ENCODE measurements at places on chromosomes 4 and X. TPM values are rescaled to one million over a fixed set of nuclear protein-coding genes. Genes with fewer than 3 reads are reported as not detected.

DNA sequence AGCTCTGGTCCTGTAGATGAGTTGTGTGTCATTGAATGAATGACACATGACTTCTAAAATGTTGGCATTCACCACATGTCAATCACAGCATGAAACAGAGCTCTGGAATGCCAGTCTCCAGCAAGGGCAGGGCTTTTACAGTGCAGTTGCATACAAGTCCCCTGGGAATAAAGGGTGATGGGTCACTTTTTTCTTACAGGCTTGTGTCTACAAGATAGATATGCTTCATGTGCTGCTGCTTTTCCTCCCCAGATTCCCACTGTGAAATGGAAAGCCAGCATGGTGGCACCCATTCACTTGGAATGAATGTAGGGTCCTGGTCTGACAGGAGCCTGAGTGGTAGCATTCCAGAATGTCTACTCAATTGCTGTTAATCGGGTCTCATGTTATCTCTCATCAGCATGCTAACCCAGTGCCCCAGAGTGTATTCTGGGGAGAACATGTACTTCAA, 159.1 kb upstream of the KIT start:
- no peaks in the 10 kb centered on the region for H3K36me3 ChIP-seq
- H3K4me3 ChIP-seq = no peak overlapping the region
- H3K27me3 ChIP-seq = no peaks in the 10 kb centered on the region
- DNase-seq = no peak
- no peak overlapping the region for H3K27ac ChIP-seq

Gene ADH1C
- not detected for total RNA-seq

Gene GAGE2A
- not detected for total RNA-seq

Gene NAT8L
- 10.8 TPM for total RNA-seq

Gene NPY5R
- 1.5 TPM for total RNA-seq

Gene SUPT20HL2
- total RNA-seq = not detected

- no peak overlapping the region for H3K4me3 ChIP-seq
- no peaks in the 10 kb centered on the region for H3K27me3 ChIP-seq
- DNase-seq = no peak
- H3K36me3 ChIP-seq = no peaks in the 10 kb centered on the region
These were observed 262.6 kb upstream of the RPS6KA3 start for GRCh38 chrX:20529301-20529700.

- H3K4me1 ChIP-seq = no peaks in the 10 kb centered on the region
- no peak overlapping the region for H3K27ac ChIP-seq
- no peak overlapping the region for H3K4me3 ChIP-seq
These were observed 204.7 kb upstream of the GABRA2 start for GRCh38 chr4:46594661-46595060.

- H3K27ac ChIP-seq = no peak overlapping the region
- no peaks in the 10 kb centered on the region for H3K36me3 ChIP-seq
- no peaks in the 10 kb centered on the region for H3K4me1 ChIP-seq
- DNase-seq = no peak
- H3K4me3 ChIP-seq = no peak overlapping the region
- H3K27me3 ChIP-seq = no peaks in the 10 kb centered on the region
These were observed 36.7 kb upstream of the SORCS2 start for GRCh38 chr4:7155590-7156071.

DNA sequence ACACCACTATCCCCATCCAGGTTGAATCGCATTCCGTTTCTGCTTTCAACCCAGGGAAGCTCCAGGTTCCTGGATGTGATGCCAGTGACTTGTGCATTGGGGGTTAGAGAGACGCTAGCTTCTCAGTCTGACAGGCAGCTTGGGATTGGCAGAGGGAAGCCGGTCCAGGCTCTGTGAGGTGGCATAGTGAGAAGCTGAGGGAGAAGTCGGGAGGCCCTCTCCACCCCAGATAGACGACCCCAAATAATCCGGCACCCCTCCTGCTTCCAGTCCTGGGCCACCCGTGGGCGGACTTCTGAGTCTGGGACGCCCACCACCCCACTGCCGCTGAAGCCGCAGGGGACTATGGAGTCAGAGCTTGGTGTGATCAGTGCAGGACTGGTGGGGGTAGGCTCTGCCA, 7.4 kb downstream of the MAGEA4 start:
- H3K36me3 ChIP-seq = no peaks in the 10 kb centered on the region
- H3K4me3 ChIP-seq = no peak overlapping the region
- H3K27me3 ChIP-seq = no peaks in the 10 kb centered on the region
- no peaks in the 10 kb centered on the region for H3K4me1 ChIP-seq
- DNase-seq = no peak

DNA sequence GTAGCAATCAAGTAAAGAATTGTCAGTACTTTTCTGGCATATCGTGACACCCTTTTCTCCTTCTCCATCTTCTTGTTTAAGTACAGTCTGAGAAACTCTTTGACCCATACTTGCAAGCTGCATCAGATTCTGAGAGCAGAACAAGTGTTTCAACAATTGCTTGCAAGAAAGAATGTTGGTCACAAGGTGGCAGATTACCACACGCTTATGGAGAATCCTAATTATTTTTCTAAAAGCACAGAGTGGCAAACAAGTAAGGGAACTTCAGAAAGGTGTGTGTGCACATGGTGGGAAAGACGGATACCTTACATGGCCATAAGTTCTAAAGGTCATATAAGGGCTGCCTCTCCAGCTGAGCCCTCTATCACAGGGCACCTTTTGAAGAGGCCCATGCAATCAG, 136.4 kb upstream of the FGF13 start:
- no peaks in the 10 kb centered on the region for H3K27me3 ChIP-seq
- DNase-seq = no peak
- H3K36me3 ChIP-seq = no peaks in the 10 kb centered on the region
- no peaks in the 10 kb centered on the region for H3K4me1 ChIP-seq

GRCh38 chr4:94764069-94764468, 6.3 kb downstream of the BMPR1B start:
- DNase-seq = no peak
- no peaks in the 10 kb centered on the region for H3K4me1 ChIP-seq
- H3K27ac ChIP-seq = no peak overlapping the region

Gene STPG2
- not detected for total RNA-seq

- H3K27me3 ChIP-seq = no peaks in the 10 kb centered on the region
- no peak for DNase-seq
- H3K4me1 ChIP-seq = no peaks in the 10 kb centered on the region
- H3K27ac ChIP-seq = no peak overlapping the region
- no peaks in the 10 kb centered on the region for H3K36me3 ChIP-seq
These were observed 35.4 kb downstream of the CEP44 start for GRCh38 chr4:174318829-174319764.

DNA sequence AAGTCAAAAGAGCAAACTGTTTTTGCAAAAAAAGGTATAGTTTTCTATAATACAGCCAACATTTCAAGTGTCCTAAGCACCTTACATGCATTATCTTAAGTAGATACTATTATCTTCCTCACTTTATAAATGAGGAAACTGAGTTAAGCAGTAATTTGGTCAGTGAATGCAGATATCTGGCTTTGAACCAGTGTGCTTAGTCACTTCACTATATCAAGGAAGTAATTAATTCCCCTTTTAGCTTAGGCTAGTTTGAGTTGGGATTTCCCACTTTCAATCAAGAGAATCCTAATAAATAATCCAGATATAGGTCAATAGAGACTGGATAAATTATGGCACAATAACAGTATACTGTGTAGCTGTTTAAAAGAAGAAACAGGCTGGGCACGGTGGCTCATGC, 14.8 kb downstream of the SPINK2 start:
- no peaks in the 10 kb centered on the region for H3K4me1 ChIP-seq
- DNase-seq = no peak

Gene TEX13D
- 0.07 TPM for total RNA-seq

Gene TRAPPC11
- 25.9 TPM for total RNA-seq

DNA sequence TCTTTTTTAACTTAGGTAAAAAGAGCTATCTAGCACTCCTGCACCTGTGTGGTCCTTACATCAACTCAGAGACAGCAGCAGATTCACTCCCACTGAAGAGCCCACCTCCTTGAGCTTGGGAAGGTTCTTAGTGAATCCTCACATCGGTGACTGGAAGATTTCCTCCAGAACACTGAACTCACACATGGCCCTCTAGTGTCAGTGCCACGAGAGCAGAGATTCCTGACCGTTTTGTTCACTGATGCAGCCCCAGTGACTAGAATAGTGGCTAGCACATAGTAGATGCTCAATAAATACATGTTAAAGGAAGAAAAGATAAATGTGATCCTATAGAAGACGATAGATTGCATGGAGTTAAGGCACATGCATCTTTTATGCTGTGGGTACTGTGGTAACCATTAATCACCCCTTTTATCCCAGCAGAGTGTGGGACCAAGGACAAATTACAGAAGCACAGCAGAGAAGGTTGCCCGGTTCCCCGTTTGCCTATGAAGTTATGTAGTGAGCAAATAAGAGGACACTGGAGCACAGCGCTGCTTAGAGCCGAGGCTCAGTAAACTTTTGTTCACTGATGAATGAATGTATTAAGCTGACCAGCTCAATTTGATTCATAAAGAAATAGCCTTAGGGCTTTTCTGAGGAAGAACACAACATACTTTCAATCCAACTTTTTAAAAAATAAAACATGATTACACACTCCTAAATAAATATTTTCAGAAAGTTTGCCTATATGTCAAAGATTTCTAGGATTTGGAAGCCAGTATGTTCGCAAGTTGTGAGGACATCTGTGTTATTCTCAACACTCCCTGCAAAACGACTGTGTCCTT, 8.7 kb downstream of the GASK1B start:
- DNase-seq = no peak
- no peaks in the 10 kb centered on the region for H3K36me3 ChIP-seq

DNA sequence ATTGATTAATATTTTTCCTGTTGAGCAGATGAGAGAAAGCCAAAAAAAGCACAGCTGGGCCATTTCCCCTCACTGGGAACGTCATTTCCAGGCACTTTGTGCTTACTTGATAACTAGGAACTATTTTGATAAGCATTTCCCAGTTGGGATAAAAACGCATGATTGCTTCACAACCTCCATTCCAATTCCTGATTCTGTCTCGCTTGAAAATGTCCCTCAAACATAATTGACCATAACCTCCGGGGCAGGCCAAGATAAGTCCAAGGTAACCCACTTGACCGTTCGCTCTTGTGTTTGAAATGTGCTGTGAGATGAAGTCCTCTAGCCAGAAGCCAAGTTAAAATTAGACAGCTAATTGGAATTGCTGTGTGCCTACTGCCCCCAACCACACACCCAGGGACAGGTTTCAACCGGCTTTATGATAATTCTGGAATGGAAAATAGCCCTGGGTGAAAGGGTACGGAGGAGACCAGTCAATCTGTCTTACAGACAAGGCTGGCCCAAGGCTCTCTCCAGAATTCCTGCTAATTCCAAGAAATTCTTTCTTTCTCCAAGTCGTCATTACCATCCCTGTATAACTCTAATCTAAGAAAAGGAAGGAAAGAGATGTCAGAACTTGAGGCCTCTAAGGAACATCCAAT, 137.1 kb downstream of the MID1 start:
- H3K4me1 ChIP-seq = peaks cover 2% of the 10 kb centered on the region
- H3K27ac ChIP-seq = no peak overlapping the region
- no peaks in the 10 kb centered on the region for H3K27me3 ChIP-seq
- H3K36me3 ChIP-seq = no peaks in the 10 kb centered on the region

- no peaks in the 10 kb centered on the region for H3K27me3 ChIP-seq
- H3K4me1 ChIP-seq = peaks cover 2% of the 10 kb centered on the region
These were observed 909.0 kb downstream of the CENPC start for GRCh38 chr4:66636349-66636748.

DNA sequence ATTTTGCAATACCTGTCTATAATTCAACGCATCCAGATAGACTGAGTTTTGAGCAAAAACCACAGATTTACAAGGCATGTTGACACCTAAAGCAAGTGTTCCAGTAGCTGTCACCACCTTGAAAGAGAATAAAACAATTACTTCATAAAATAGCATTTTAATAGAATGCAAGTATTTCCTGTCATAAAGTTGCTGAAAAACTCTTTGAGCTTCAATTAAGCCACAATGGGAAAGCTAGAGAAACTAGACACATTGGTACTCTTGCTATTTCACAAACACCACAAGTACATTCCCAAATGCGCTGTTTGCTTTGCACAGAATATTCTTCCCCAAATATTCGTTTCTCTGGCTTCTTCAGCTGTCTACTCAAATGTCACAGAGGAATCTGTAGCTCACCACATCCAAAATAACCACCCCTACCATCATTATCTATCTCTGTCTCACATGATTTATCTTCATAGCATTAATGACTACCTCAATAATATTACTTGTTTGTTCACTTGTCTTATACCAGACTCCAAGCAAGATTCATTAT, 70.3 kb downstream of the DDX60 start:
- H3K4me1 ChIP-seq = no peaks in the 10 kb centered on the region
- H3K36me3 ChIP-seq = no peaks in the 10 kb centered on the region
- H3K27me3 ChIP-seq = no peaks in the 10 kb centered on the region
- H3K4me3 ChIP-seq = no peak overlapping the region

DNA sequence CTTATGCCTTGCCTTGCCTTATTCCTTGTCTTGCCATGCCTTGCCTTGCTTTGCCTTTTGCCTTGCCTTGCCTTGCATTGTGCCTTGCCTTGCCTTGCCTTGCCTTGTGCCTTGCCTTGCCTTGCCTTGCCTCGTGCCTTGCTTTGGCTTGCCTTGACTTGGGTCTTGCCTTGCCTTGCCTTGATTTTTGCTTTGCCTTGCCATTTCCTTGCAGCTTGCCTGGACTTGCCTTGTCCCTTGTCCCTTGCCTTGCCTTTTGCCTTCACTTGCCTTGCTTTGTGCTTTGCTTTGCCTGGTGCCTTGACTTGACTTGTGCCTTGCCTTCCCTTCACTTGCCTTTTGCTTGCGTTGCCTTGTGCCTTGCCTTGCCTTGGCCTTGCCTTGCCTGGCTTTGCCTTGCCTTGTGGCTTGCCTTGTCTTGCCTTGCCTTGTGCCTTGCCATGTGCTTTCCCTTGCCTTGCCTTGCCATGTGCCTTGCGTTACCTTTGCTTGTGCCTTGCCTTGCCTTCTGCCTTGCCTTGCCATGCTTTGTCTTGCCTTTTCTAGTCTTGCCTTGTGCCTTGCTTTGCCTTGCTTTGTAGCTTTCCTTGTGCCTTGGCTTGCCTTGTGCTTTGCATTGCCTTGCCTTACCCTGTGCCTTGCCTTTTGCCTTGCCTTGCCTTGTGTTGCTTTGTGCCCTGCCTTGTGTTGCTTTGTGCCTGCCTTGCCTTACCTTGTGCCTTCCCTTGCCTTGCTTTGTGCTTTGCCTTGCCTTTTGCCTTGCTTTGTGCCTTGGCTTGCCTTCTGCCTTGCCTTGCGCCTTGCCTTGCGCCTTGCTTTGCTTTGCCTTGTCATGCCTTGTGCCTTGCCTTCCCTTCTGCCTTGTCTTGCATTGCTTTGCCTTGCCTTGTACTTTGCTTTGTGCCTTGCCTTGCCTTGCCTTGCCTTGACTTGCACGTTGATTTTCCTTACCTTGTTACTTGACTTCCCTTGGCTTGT, 92.8 kb downstream of the TAB3 start:
- H3K27ac ChIP-seq = no peak overlapping the region
- H3K4me1 ChIP-seq = no peaks in the 10 kb centered on the region
- DNase-seq = no peak
- no peaks in the 10 kb centered on the region for H3K27me3 ChIP-seq
- no peaks in the 10 kb centered on the region for H3K36me3 ChIP-seq
- no peak overlapping the region for H3K4me3 ChIP-seq

DNA sequence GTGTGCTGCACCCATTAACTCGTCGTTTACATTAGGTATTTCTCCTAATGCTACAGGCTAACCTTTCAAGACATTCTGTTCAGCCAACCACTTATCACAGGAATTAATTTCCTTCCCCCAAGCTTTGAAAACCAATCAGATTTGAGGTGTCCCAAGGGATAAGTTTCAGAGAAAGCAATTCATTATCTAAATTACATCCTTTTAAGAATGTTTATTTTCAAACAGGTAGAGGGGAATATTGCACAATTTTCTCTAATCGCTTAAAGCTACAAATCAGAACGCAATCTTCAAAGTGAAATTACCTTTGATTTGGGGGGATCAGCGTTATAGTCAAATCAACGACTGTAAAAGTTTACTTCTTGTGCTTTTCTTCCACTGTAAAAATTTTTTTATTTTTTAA, 1.6 kb downstream of the CLOCK start:
- no peak overlapping the region for H3K27ac ChIP-seq
- H3K27me3 ChIP-seq = no peaks in the 10 kb centered on the region
- H3K4me3 ChIP-seq = peak overlapping the region; percentile 71
- peaks cover 9% of the 10 kb centered on the region for H3K4me1 ChIP-seq

Data from H1 (cell line).